ENCODE measurements at places on chromosomes 3 and 15.
A peak's percentile ranks its signal among the peaks of the same experiment; 100 is the strongest.

GRCh38 chr15:39580485-39581241, at the start of gene THBS1:
TSS of gene THBS1 (plus strand) at chr15:39581079. CDS start at chr15:39581858, 779 bp downstream.
- peak; percentile 93 for DNase-seq

DNA sequence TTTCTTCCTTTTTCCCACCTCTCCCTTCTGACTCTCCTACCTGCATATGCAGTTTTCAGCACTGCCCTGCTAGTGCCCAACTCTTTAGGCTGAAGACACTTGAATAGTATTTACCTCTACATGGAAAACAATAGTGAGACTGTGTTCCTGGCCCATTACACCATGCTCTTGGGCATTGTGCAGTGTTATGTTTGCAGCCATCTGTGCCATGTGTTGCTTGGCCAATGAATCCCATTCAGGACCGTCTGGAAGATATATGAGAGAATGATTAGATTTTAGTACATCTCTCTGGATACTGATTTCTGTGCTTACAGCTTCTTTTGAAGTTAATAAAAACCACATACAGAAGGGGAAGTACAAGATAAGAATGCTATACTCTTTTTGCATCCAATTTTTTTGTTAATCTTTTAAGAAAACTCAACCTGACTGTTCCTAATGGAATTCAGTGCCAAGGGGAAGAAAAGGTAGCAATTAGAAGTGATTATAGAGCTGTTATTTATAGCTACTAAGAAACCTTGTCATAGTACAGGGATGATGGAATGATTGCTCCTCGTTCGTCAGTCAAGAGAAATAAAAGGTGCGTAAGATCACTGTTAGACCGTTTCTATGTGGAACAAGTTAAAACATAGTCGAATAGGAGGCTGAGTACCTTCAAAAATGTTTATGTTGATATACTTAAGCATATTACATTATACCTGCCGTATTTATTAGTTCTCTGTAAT, 58.9 kb downstream of the TMEM41A start:
- DNase-seq, result no peak

DNA sequence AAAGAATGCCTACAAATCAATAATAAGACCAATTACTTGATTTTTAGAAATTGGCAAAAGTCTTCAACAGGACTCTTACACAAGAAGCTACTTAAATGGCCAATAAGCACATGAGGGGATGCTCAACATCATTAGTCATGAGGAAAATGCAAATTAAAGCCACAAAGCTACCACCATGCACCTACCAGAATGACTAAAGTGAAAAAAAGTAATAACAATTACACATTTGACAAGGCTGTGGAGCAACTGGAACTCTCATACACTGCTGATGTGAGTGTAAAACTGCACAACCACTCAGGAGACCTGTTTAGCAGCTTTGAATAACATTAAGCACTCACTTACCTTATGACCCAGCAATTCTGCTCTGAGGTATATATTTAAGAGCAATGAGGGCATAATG, 68.4 kb downstream of the PPCDC start:
- no peak for DNase-seq

DNA sequence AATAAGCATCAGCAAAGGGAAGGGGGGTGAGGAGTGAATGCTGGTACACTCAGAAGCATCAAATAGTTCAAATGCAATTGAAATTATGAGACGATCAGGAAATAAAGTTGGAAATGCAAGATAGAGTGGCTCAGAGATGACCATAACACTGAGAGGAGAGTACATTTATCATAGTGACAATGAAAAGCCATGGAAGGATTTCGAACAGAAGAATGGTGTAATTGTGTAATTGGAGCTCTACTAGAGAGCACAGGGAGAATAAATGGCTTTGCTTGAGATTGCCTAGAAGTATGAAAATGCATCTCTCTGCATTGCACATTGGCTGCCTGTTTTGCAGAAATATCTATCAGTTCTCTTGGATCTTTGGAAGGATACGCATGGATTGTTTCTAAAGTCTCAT, 163.3 kb downstream of the TP63 start:
- no peak for DNase-seq

DNA sequence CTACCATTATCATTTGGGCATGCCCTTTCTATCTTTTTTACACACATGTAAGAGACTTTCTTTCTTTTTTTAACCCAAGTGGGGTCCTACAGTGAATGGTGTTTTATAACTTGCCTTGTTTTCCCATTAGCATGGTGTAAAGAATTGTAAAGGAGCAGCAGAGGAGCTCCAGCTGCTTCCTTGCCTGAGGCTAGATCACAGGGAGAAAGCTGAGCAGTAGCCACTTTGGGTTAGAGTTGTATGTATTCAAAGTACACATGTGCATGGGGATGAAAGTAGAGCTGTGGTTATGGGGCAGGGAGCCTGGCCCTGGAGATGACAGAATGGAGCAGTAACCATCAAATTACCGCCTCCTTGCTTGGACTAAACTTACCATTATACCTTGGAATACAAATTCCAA, 231.1 kb upstream of the PDZRN3 start:
- peak; percentile 60 for DNase-seq

DNA sequence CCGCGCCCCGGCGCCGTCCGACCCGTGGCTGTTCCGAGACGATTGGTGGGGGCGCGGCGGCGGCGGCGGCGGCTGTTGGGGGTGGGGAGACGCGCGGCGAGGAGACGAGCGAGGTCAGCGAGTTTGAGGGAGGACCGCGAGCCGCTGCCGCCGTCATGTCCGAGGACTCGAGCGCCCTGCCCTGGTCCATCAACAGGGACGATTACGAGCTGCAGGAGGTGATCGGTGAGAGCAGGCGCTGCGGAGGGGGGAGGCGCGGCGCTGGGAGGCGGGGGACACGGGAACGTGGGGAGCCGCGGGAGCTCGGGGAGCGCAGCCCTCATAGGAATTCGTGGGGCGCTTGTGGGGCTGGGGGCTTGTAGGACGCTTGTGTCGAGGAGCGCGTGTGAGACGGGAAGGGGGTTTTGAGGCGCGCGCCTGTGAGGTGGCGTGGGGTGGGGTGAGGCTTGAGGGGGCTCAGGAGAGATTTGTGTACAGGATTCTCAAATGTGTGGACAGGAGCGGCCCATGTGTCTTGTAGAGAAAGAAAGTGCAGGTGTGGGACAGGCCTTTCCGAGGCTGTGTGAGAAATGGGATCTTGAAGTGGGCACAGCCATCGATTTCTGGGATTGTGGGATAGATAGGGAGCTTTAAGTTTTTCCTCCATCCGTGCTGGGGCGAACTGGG, 518 bp downstream of the OXSR1 start:
- DNase-seq, result peak; percentile 37

GRCh38 chr15:90979582-90979981, 14.8 kb downstream of the PRC1 start:
- DNase-seq, result no peak

DNA sequence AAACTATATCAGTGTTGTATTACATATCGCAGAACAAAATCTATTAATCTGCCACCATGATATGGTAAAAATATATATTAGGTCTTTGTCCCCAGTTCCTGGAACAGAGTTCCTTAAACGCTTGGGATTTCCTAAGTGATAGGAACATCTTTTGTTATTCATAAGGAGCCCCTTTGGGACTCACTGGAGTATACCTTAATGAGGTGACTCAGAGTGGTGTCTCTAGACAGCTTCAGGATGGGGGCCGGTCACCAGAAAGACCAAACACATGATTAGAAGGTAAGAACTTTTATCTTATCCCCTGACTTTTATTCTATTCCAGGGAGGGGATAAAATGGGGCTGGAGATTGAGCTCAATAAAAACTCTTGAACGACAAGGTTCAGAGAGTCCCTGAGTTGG, 12.3 kb upstream of the CHCHD6 start:
- DNase-seq, result no peak

Data from ELF-1 (cell line).